ENCODE measurements at places on chromosomes 5 and 9. TPM values are rescaled to one million over a fixed set of nuclear protein-coding genes. Genes with fewer than 3 reads are reported as not detected.

The GLRA1 gene
- total RNA-seq, result not detected

GRCh38 chr9:108844391-108844790 lies 11.4 kb downstream of the ACTL7B start:
- no peaks in the 10 kb centered on the region for H3K36me3 ChIP-seq
- DNase-seq, result no peak
- H3K27ac ChIP-seq, result no peak overlapping the region

DNA sequence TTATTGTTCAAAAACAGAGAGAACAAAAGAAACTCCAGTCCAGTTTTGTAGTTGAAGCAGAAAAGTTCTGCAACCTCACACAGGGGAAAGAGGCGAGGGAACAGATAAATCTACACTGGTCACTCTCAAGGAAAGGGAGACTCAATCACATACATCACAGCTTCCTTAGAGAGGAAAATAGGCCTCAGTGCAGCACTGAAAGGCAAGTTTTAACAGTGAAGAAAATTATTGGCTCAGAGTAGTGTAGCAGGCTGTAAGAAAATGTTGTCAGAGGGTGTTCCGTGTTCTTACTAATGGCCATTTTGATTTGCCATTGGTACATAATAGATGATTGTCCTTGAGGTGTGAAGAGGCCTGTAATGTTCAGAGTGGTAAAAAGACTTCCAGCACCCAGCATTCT lies 530.0 kb upstream of the CDH6 start:
- no peak for DNase-seq
- H3K27me3 ChIP-seq, result no peaks in the 10 kb centered on the region
- no peaks in the 10 kb centered on the region for H3K4me1 ChIP-seq
- H3K36me3 ChIP-seq, result no peaks in the 10 kb centered on the region

The LHFPL2 gene
- 31.3 TPM for total RNA-seq

The GARIN3 gene
- total RNA-seq, result not detected

DNA sequence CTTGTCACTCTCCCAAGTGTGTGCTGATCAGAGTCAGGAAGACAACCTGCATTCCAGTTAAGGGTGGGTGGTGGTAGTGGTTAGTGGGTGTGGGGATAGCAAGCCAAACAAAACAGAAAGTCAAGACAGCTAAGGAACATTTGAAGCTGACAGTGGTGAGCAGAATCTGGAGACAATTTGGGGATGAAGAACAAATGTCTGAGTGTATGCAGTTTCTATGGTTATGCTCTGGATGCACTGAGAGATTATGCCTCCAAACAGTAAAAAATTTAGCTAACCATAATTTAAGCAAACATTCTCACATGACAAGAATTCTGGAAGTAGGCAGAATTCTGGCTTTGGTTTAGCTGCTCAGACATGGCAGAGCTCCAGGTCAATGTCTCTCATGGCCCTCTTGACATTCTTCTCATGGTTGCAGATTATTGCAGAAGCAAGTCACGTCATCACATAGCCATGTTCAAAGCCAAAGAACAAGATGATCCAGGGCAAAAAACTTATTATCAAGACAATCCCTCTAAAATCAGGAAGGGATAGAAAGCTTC lies 148.7 kb downstream of the LURAP1L start:
- H3K4me3 ChIP-seq, result no peak overlapping the region
- H3K27me3 ChIP-seq, result no peaks in the 10 kb centered on the region
- peak overlapping the region; percentile 70 for H3K27ac ChIP-seq
- H3K36me3 ChIP-seq, result no peaks in the 10 kb centered on the region

DNA sequence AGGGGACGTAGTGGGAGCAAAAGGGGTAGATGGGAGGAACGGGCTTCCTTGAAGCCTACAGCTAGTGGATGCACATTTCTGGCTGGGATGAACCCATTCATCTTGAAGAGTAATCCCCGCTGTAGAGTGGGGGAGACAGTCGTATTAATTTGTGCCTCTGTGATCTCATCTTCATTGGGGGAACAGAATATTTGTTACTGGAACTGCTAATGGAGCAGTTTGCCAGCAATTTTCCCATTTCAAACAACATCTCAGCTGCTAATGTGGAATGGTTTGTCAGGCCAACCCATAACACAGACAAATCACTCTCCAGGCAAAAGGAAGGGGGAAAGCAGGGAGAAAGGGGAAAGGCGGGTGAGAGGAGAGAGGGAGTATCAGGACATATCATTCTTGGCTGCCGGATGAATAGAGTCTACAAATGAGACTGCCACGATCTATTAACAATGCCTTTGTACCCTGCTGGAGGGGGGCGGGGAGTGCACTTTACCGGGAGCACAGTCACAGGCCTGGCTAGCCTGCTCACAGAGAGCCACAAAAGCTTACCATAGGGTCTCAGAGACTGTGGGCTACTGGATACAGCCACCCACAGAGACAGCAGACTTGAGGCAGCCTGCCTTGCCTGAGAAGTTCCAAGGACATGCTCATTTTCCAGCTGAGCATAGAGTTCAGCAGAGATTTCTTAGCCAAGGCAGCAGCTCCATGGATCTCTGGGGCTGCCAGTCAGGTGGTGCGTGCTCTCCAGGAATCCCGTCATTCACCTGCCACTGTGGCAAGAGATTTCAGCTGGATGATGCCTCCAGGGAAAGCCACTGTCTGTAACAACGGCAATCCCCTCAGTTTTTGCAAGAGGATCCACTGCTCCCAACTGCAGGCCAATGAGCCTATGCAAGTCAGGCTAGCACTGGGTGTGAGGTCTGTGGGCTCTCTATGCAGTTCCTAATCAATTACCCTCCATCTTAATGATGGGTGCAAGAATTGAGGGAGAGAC lies 217.7 kb upstream of the PANK3 start:
- DNase-seq, result no peak
- no peak overlapping the region for H3K27ac ChIP-seq
- H3K4me3 ChIP-seq, result no peak overlapping the region
- H3K36me3 ChIP-seq, result no peaks in the 10 kb centered on the region
- H3K27me3 ChIP-seq, result no peaks in the 10 kb centered on the region
- no peaks in the 10 kb centered on the region for H3K4me1 ChIP-seq

GRCh38 chr9:117860849-117861248 lies 156.6 kb downstream of the TLR4 start:
- no peak overlapping the region for H3K4me3 ChIP-seq
- no peaks in the 10 kb centered on the region for H3K4me1 ChIP-seq
- no peak overlapping the region for H3K27ac ChIP-seq
- H3K27me3 ChIP-seq, result no peaks in the 10 kb centered on the region

GRCh38 chr5:82276800-82277612 lies 1.1 kb downstream of the RPS23 start:
- peak overlapping the region; percentile 65 for H3K4me3 ChIP-seq
- no peaks in the 10 kb centered on the region for H3K27me3 ChIP-seq
- DNase-seq, result no peak
- H3K36me3 ChIP-seq, result peaks cover 19% of the 10 kb centered on the region

DNA sequence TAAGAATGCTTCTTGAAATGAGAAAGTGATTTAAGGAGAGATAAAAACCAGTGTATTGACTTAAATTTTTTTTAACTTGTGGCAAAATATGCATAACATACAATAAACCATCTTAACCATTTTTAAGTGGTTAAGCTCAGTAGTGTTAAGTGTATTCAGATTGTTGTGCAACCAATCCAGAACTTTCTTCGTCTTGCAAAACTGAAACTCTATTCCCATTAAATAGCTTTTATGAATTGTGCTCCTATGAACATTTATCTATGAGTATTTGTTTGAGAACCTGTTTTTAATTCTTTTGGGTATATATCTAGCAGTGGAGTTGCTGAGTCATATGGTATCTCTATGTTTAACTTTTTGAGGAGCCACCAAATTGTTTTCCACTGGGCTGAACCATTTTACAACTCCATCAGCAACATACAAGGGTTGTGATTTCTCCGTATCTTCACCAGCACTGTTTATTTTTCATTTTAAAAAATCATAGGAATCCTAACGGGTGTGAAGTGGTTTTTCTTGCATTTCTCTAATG lies 76.6 kb upstream of the ACTBL2 start:
- no peak for DNase-seq
- no peak overlapping the region for H3K27ac ChIP-seq
- H3K4me1 ChIP-seq, result no peaks in the 10 kb centered on the region
- H3K27me3 ChIP-seq, result no peaks in the 10 kb centered on the region
- no peak overlapping the region for H3K4me3 ChIP-seq

The ADGRD2 gene
- not detected for total RNA-seq

The PRUNE2 gene
- total RNA-seq, result 8.1 TPM

The SEMA6A gene
- total RNA-seq, result 25.5 TPM

The EGFLAM gene
- not detected for total RNA-seq

DNA sequence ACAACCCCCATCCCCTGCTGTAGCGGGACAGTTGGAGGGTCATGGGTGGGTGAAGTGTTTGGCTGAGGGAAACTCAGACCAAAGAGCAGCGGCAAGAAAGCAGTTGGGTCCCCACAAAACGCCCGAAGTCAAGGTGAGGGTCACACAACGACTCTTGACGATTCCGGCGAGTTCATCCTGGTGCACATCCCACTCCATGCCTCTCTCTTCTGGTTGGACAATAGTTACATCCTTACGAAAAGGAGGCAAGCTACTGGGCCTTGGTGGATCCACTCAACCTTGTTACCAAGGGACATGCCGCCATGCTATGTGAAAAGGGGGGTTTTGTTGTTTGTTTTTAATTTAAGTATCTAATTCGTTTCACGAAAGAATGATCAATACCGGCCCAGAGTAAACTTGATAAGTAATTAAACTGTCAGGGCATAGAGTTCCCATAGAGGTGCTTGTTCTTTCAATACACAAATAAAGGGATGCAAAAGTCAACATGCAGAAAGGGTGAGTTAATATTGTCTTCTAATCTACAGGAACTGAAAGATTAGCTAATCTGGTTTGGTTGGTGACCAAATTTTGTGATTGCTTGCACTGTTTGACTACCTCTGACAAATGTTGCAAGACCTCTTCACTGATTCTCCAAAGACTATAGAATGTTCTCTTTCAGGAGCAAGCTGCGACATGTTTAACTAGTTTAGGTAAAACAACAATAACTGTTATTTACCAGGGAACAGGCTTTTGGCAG lies 732 bp upstream of the SMIM15 start:
- peaks cover 10% of the 10 kb centered on the region for H3K36me3 ChIP-seq
- peak overlapping the region; percentile 76 for H3K4me3 ChIP-seq

GRCh38 chr5:28328681-28329080 lies 1290.3 kb upstream of the CDH9 start:
- H3K27ac ChIP-seq, result no peak overlapping the region
- H3K36me3 ChIP-seq, result no peaks in the 10 kb centered on the region
- no peaks in the 10 kb centered on the region for H3K4me1 ChIP-seq
- no peak for DNase-seq

The DRD1 gene
- not detected for total RNA-seq

DNA sequence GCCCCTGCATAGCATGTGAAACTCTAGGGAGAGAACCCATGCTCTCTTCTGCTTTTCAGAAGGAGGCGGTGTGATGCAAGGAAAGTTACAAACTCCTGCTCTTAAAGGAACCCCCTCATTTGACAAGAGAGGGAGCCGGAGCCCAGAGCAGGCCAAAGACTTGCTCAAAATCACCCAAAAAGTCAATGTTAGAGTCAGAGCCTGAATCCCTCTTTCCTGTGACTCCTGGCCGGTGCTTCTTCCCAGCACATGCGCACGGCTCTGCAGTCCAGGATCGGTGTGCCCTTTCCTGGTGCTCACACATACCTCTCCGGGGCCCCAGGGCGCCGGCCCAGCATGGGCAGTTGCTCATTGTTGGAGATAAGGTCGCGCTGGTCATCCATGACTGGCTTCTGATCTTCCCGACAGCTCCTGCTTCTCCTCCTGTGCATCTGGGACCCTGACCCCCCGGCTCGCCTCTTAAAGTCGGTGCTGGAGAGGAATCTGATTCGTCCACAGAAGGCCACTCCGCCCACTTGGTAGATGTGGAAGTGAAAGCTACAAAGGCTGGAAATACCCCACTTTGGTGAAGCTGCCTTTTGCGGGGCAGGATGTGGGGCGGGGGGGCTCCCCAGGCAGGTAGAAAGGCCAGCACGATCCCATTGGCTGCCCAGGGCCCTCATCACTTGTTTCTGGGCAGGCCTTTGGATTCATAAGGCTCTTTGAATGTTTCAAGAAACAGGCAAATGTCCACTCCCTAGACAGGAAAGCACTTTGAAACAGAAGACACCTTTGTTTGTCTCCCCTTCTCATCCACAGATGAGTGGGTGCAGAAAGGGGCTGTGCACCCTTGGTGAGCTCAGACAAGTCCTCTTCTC lies at the start of gene CD74:
TSS of gene CD74 (minus strand) at position 592 of the 857 bp plus-strand sequence. CDS start at position 431, 161 bp downstream.
- H3K4me3 ChIP-seq, result peak within 1 kb of the TSS; percentile 54
- H3K27me3 ChIP-seq, result no peaks in the 10 kb centered on the region
- peaks cover 49% of the 10 kb centered on the region for H3K4me1 ChIP-seq
- no peaks in the 10 kb centered on the region for H3K36me3 ChIP-seq
- H3K27ac ChIP-seq, result peak within 1 kb of the TSS; percentile 94

- H3K4me1 ChIP-seq, result no peaks in the 10 kb centered on the region
- no peak overlapping the region for H3K27ac ChIP-seq
- no peak for DNase-seq
- H3K27me3 ChIP-seq, result no peaks in the 10 kb centered on the region
Measured at GRCh38 chr5:9686216-9686615, 56.1 kb upstream of the TAS2R1 start.

GRCh38 chr5:156375895-156376495 lies 49.0 kb downstream of the SGCD start:
- no peak overlapping the region for H3K27ac ChIP-seq
- DNase-seq, result no peak
- H3K4me1 ChIP-seq, result no peaks in the 10 kb centered on the region
- H3K36me3 ChIP-seq, result no peaks in the 10 kb centered on the region
- H3K4me3 ChIP-seq, result no peak overlapping the region

DNA sequence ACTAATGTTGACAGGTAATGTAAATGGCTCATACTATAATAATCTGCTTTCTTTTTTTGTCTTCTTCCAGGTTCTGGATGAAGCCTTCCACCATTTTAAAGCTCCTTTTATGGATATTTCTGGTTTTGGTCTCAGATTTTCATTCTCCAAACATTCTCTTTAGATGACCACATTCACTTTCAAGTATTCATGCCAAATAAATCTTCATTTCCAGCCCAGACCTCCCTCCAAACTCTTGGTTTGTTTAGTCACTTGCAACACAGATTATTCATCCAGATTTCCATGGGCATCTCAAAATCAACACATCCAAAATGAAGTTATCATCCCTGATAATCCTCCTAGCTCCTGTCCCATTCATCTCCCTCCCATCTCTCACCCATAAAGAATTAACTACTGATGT lies 40.3 kb upstream of the SVEP1 start:
- no peak overlapping the region for H3K4me3 ChIP-seq
- H3K27ac ChIP-seq, result no peak overlapping the region
- no peaks in the 10 kb centered on the region for H3K27me3 ChIP-seq
- H3K4me1 ChIP-seq, result no peaks in the 10 kb centered on the region
- DNase-seq, result no peak

DNA sequence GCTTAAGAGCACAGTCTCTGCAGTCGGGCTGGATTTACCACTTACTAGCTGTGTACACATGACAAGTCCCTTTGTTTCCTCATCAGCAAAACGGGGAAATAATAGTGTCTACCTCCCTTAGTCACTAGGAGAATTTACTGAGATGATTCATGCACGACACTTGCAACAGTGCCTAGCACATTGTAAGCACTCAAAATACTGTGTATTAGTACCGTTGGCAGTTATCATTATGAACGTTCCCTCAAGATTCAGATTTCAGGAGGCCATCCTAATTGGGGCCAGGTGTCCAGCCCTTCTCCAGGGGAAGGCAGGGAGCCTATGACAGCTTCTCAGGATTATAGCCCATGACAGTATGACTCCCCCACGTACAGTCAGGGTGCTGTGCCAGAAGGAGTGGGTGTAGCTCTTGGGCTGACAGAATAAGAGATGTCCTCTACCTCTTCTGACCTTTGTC lies 164.3 kb downstream of the DOCK2 start:
- DNase-seq, result no peak
- H3K27ac ChIP-seq, result no peak overlapping the region
- H3K27me3 ChIP-seq, result no peaks in the 10 kb centered on the region

All from upper lobe of left lung (tissue), 6 donors.